ENCODE measurements at places on chromosomes 13 and 19.

DNA sequence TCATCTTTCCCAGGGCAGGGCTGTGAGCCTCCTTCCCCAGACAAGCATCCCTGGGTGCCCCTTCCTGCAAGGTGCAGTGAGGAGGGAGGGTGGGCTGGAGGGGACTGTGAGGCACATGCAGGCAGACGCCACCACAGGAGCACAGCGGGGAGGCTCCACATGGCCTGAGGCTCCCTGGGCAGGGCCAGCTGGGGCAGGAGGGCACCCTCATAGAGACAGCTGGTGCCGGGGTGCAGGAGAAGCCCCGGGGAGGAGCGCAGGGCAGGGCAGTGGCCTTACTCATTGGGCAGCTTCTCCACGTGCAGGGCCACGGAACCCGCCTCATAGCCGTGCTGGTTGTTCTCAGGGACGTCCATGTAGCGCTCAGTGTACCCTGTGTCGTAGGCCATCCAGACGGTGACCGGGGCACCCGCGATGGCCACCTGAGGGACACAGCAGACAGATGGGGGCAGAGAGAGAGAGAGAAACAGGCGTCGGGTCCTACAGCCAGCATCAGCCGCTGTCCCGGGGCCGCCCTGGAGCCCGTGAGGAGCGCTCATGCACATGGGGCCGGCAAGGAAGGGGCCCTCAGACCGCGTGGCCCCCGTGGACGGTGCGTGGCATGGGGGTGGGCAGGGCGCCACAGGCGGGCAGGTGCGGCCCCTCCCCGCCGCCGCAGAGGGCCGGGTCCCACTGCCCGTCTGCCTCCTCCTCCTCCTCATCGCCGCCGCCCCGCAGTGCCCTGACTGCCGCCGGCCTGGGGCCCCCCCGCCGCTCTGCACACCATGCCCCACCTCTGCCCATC lies 12.5 kb upstream of the MYDGF start:
- no peak for DNase-seq

GRCh38 chr19:54420383-54421168 lies 5.3 kb downstream of the TTYH1 start:
- DNase-seq, result no peak

DNA sequence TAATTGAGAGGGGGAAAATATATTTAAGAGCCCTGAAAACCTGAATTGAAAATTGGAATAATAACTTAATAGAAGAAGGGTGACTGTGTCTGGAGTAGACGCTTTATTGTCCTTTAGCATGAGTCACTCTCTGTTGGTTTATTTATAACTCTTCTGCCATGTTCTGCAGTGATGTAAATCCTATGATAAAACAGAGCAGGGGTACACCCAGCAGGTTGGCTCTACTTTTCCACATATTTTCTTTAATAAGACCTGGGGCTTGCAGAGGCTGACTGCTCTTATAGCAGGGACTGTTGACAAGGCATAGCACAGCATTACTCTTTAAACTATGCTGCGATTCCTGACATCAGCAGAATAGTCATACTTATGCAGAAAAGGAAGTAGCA lies 389.9 kb upstream of the PCDH9 start:
- DNase-seq, result no peak

DNA sequence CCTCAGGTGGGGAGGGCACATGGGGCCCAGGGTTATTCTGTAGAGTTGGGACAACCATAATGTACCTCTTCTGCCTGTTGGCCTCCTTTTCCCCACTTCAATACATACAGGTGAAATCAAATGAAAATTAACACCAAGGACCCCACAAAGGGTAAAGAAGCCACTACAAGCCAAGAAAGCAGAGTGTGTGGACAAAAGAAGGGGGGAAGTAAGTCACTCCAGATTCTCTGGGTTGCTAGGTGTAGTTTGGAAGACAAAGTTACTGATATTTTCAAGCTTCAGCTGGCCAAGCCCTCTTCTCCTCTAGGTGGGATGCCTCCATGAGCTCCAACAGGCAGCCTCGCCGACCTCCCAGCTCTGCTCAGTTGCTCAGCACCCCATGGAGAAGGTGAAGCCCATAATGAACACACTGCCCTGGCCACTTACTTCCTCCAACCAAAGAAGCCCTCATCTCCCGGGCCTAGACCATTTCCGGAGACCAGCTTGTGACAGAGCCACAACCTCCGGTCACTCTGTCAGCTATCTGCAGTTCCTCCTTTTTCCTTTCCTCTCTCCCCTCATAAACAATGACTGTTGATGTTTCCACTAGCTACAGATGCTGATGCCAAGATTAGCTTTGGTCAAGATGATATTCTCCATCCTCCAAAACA lies 66.8 kb upstream of the MED4 start:
- DNase-seq, result no peak

GRCh38 chr13:77737583-77738200 lies 40.2 kb downstream of the SLAIN1 start:
- no peak for DNase-seq

GRCh38 chr19:58460039-58460438 lies 6.8 kb upstream of the ZNF324 start:
- DNase-seq, result no peak

- DNase-seq, result no peak
These were observed 118.3 kb upstream of the RNF113B start for GRCh38 chr13:98295371-98295770.
